ENCODE measurements at places on chromosomes 16 and 17. TPM values are rescaled to one million over a fixed set of nuclear protein-coding genes. Genes with fewer than 3 reads are reported as not detected.

GRCh38 chr16:69703638-69704037 is 22.7 kb downstream of the NQO1 start:
- H3K27me3 ChIP-seq, result no peaks in the 10 kb centered on the region
- H3K4me1 ChIP-seq, result no peaks in the 10 kb centered on the region

DNA sequence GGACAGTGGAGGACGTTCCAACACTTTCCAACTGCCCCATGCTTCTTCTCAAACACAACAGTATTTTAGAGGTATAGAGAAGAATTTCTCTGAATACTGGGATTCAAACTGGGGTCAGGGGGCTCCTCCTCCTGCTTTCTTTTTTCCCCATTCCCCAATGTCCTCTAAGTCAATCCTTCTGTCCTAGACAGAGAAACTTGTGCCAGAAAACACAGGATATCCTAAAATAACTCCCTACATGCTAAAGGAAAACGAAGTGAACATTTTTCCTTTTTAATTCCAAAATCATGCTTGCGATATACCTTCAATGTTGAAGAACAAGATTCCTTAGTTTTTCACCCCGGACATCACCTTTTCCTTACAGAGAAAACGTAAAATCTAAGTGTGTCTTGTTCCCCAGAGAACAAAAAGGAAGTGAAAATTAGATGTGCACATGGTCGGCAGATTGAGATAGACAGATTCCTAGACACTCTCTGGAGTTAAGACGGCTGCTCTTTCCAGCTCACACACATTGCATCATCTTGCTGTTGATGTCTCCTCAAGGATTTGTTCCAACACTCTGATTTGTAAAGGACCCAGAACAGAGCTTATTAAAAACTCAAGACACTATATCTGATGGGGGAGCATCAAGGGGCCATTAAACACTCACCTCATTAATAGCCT is 228.2 kb downstream of the GRIN2A start:
- no peaks in the 10 kb centered on the region for H3K36me3 ChIP-seq
- no peak overlapping the region for H3K27ac ChIP-seq
- H3K4me3 ChIP-seq, result no peak overlapping the region
- H3K27me3 ChIP-seq, result no peaks in the 10 kb centered on the region
- no peaks in the 10 kb centered on the region for H3K4me1 ChIP-seq

DNA sequence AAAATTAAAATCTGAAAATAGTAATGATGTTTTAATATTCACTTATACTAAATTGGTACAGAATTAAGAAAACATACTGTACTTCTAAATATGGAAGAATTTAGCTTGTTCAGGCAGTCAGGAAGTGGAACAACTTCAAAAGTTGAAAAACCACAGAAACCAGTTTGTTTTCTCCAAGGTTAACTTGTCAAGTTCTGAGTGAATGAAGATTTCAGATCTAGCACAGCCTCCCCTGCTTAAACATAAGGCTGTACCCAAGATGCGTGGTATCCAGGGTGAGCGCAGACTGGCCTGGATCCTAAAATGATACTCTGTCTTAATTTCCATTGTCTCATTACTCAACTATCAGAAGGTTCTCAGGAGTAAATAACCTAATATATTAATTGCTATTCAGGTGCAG is 730.7 kb upstream of the KIF2B start:
- no peaks in the 10 kb centered on the region for H3K4me1 ChIP-seq
- H3K27ac ChIP-seq, result no peak overlapping the region
- H3K4me3 ChIP-seq, result no peak overlapping the region
- no peaks in the 10 kb centered on the region for H3K27me3 ChIP-seq
- DNase-seq, result no peak

ENO3 gene
- total RNA-seq, result 26.7 TPM

PRAC1 gene
- total RNA-seq, result not detected

SYCE1L gene
- 3.7 TPM for total RNA-seq

TBC1D3K gene
- not detected for total RNA-seq
